ENCODE measurements at places on chromosomes 16 and 17. TPM values are rescaled to one million over a fixed set of nuclear protein-coding genes. Genes with fewer than 3 reads are reported as not detected.

The PRDM7 gene
- not detected for total RNA-seq

The CACNG5 gene
- not detected for total RNA-seq

The VAT1L gene
- total RNA-seq = 0.20 TPM

The ALOX12 gene
- total RNA-seq = 0.47 TPM

The ZP2 gene
- not detected for total RNA-seq

The HOXB1 gene
- total RNA-seq = not detected

The KRTAP16-1 gene
- total RNA-seq = not detected

The CAVIN1 gene
- 162 TPM for total RNA-seq

The GP1BA gene
- total RNA-seq = not detected

The DNAH9 gene
- total RNA-seq = not detected

The MMP25 gene
- not detected for total RNA-seq

The NKIRAS2 gene
- 37.8 TPM for total RNA-seq

The SLFN14 gene
- 3.2 TPM for total RNA-seq

The SLC6A2 gene
- total RNA-seq = not detected

The KRTAP1-5 gene
- total RNA-seq = not detected

The VMP1 gene
- total RNA-seq = 155 TPM

The KRT13 gene
- total RNA-seq = not detected

The GRIN2A gene
- not detected for total RNA-seq

The SCNN1G gene
- total RNA-seq = not detected

The METTL9 gene
- total RNA-seq = 66.1 TPM

The CNTNAP1 gene
- total RNA-seq = 1.5 TPM

The CHST5 gene
- total RNA-seq = 0.20 TPM

The CDH3 gene
- total RNA-seq = 0.09 TPM

The RNF135 gene
- 0.09 TPM for total RNA-seq

The CA4 gene
- 0.18 TPM for total RNA-seq

The MSI2 gene
- 60.4 TPM for total RNA-seq

The TBC1D3H gene
- not detected for total RNA-seq

The KRTAP1-1 gene
- total RNA-seq = not detected

The OTOP2 gene
- 0.27 TPM for total RNA-seq

The SCARF1 gene
- total RNA-seq = 1.5 TPM

The PRR14 gene
- total RNA-seq = 63.1 TPM

The NSRP1 gene
- total RNA-seq = 20.8 TPM

The TMEM98 gene
- total RNA-seq = 60.2 TPM

The NAT9 gene
- 63.6 TPM for total RNA-seq

The FTO gene
- total RNA-seq = 25.5 TPM

The IRX6 gene
- 0.11 TPM for total RNA-seq

The RNF112 gene
- total RNA-seq = not detected

The C17orf50 gene
- total RNA-seq = not detected

The ABCC11 gene
- total RNA-seq = not detected

The HOXB13 gene
- total RNA-seq = not detected

The HSD17B1 gene
- 12.9 TPM for total RNA-seq

The CBX2 gene
- 26.9 TPM for total RNA-seq

Measured in K562 (cell line).